ENCODE measurements at places on chromosomes 2 and 18.

- no peak for DNase-seq
Measured at GRCh38 chr2:174551697-174552096, 45.9 kb downstream of the WIPF1 start.

DNA sequence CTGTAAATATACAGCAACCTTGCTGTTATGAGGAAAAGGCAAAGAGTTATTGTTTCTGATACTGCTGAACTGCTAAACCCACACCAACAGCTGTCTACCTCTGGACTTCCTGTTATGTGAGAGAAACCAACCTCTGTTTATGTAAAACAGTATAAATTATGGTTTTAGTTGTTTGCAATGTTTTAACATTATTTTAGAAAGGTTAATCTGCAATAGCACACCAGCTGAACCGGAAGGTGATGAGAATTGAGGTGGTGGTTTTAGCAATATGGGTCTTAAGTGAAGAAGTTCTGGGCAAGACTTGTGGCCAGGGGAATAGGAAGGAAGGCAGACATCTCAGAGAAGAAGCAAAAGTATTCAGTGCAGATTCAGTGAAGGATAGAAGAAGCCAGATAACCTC is 237.8 kb downstream of the PLCL1 start:
- DNase-seq = no peak

- DNase-seq = peak; percentile 52
Measured at GRCh38 chr2:25373269-25373981, 31.7 kb upstream of the DNMT3A start.

DNA sequence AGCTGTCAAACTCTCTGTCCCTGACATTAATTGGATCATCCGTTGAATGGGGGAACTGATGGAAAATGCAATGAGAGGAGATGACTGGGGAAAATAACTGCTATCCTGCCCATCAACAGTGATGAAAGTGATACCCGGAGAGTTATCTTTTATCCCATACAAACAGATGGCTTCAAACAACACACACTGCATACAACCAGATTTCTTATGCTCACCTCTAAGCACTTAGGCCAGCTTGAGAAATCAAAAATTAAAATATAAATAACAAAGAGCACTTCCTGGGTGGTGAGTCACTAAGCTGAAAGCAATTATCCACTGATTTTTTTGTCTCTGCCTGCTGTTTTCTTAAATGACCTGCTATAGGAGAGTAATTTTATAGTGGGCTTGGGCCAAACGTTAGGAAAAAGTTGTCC is 237.6 kb upstream of the RGPD4 start:
- DNase-seq = peak; percentile 39

DNA sequence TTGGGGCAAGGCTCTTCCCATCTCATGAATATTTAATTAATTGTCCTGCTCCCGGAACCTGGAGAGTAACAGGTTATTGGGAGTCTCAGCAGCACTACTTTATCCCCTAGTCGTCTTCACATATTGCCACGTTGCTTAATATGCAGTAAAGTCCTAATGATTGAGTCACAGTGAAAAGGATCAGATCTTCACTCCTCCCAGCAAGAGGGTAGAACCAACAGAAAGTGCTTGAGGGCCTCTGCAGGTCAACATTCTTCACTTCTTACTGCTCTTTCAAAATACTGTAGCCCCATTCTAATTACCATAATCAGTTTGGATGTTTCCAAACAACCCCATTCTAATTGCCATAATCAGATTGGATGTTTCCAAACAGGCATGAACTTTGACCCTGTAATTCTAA is 801.0 kb downstream of the LRRTM4 start:
- DNase-seq = no peak

- no peak for DNase-seq
Measured at GRCh38 chr2:129806990-129807389, 172.5 kb upstream of the RAB6C start.

DNA sequence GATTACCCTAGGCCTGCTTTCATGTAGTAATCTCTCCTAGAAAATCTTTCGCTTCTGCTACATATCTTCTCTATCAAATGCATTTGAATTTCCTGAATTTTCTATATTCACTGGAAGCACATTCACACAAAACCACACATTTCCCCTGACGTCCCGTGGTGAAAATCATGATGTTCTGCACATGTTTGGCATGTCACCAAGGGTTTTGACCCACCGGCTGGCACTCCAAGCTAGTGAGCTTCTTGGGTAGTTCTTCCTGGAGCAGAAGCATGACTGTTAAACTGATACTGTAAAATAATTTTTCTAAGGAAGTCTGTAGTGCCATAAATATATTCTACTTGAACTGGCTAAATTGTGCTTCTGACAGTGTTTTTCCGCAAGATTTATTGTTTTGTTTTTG is 510.1 kb upstream of the SLC8A1 start:
- DNase-seq = no peak

DNA sequence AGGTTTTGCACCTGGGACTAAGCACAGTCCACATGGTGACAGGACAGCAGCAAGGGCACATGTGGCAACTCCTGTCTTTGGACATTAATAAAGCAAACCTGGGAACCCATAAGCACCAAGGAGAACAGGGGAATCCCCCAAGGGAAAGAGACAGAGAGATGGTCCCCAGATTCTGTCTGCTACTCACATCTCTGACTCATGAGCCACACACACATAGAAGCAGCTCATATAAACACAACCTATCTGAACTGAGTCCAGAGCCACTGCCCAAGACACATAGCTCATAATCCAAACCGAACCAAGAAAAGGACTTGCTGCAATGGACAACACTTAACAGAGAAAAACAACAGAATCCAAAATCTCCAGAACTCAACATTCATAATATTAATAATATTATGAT is 82.5 kb downstream of the OSBPL1A start:
- DNase-seq = no peak

- no peak for DNase-seq
Measured at GRCh38 chr2:190207930-190208329, 111.7 kb downstream of the HIBCH start.

DNA sequence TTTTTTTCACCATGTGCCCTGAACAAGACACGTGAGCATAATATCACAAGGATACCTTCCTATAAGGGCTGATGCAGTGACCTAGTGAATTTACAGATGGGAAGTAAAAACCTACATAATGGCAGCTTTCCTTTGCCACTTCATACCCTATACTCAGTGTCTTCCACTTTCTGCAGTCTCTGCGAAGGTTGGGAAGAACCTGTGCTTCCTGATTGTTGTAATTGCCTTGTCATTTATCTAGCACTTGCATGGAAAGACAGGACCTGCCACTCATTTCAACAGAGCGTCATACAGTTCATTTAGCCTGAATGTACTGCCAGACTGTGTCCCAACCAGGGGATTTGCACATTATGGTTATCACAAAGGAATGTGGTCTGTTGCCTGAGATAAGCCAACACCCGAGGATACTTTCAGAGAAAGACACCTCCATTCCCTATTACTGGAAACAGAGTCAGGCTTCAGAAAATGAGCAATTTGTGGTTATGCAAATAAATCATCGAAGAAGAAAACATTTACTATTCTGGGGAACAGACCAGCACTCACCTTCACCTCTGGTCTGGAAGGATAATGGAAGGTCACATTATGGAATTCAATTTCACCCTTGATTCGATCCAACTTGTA is 55.0 kb downstream of the ABCB11 start:
- DNase-seq = no peak

- no peak for DNase-seq
Measured at GRCh38 chr2:160303076-160303475, 103.0 kb upstream of the ITGB6 start.

DNA sequence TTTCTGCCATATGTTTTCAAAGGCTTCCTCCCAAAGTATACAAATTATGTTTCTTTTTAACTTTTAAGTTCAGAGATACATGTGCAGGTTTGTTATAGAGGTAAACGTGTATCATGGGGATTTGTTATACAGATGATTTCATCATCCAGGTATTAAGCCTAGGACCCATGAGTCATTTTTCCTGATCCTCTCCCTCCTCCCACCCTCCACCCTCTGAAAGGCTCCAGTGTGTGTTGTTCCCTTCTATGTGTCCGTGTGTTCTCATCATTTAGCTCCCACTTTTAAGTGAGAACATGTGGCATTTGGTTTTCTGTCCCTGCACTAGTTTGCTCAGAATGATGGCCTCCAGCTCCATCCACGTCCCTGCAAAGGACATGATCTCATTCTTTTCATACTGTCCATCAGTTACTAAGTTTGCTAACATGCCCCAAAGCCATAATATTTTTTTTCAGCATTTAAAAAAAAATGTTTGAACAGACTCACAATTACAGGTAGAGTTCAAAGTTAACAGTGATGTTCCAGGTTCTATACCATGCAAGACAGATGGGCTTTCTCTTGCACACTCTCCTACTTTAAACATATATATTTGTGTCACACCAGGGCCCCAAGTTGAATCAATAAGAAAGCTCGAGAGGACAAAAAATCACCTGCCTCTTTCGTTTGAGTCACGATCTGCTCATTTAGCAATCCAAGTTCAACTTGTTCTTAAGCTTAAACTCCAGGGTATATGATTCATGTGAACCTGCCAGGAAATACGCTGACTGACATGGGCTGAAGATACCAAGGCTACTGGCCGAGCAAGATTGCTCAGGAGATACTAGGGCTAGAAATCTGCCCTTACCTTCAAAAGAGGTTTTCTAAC is 77.6 kb downstream of the AP1S3 start:
- peak; percentile 93 for DNase-seq

GRCh38 chr2:17747684-17748452 is 5.7 kb downstream of the SMC6 start:
- DNase-seq = peak; percentile 55

DNA sequence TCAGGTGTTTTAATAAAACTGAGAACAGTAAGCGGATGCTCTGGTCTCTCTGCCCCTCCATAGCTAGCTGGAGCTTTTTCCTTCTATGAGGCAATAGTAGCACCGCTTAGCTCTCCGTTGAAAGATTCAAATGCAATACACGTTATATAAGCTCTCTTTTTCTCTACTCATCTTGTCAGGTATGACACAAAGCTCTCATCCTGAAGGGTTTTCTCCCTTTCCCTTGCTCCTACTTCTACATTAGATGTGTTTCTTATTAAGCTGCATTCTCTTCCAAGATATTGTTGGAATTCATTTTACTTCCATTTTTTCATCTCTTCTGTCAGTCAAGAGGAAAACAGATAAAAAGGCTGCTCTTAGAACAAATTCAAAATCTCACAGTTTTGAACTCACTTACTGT is 434.6 kb upstream of the DDX18 start:
- no peak for DNase-seq

GRCh38 chr2:3162442-3163077 is 215.1 kb downstream of the EIPR1 start:
- DNase-seq = no peak

DNA sequence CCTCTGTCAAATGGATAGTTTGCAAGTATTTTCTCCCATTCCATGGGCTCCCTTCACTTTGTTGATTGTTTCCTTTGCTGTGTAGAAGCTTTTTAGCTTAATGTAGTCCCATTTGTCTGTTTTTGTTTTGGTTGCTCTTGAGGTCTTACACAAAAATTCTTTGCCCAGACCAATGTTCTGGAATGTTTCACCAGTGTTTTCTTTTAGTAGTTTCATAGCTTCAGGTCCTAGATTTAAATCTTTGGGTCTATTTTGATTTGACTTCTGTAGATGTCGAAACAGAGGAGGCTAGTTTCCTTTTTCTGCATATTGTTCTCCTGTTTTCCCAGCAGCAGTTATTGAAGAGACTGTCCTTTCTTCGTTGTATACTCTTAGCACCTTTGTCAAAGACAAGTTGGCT is 351.6 kb downstream of the PTPRM start:
- DNase-seq = no peak

DNA sequence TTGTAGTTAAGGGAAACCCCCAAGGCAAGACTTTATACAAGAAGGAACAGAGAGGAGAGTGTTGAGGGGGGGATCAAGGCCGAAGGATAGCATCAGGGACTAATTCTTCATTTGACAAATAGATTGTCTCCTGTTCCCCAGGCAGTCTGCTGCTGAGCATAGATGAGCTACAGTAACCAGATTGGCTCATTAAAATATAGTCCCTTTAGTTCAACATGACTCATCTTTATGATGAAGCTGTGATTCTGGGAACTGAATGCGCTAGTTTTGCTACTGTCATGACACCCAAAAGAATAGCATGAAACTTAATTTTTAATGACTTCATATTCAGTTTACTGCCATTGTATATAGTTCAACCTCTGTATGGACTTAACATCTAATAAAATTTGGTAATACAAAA is 35.5 kb downstream of the TMEFF2 start:
- DNase-seq = no peak

- DNase-seq = no peak
Measured at GRCh38 chr2:159849160-159849813, 51.3 kb upstream of the CD302 start.

DNA sequence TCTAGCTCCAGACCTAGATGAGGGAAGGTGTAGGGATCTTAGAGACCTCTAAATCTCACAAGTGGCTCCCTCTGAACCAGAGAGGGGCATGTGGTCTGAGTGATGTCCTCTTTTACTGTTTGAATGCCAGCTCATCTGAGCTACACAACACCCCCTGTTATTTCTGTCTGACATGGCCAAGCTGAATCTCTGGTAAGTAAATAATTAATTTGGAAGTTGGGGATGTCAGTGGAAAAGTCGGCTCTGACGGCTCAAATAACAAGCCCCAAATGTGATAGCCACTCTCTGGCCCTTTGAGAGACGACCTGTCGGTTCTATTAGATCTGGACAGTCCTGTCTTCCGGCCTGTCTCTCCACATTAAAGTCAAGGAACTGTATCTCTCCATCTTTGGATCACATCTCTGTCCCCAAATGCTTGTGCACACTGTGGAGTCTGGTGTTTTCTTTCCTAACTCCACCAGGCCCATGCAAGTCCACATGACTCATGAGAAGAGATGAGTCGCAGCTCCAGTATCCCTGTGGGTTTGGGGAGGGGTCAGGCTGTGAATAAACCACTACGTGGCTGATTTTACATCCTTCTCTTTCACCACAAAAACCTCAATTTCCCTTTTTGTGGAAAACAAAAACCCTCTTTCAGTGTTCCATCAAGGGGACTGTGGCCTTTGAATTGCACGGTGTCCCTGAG is 52.5 kb downstream of the SETBP1 start:
- DNase-seq = peak; percentile 92

GRCh38 chr18:58700209-58700608 is 28.9 kb downstream of the MALT1 start:
- DNase-seq = no peak

- DNase-seq = no peak
Measured at GRCh38 chr2:69789772-69790600, 39.5 kb upstream of the GMCL1 start.

All from foreskin keratinocyte (primary cell).